GM10248 (cell line): ENCODE measurements at places on chromosomes 2 and 18.
A peak's percentile ranks its signal among the peaks of the same experiment; 100 is the strongest.

DNA sequence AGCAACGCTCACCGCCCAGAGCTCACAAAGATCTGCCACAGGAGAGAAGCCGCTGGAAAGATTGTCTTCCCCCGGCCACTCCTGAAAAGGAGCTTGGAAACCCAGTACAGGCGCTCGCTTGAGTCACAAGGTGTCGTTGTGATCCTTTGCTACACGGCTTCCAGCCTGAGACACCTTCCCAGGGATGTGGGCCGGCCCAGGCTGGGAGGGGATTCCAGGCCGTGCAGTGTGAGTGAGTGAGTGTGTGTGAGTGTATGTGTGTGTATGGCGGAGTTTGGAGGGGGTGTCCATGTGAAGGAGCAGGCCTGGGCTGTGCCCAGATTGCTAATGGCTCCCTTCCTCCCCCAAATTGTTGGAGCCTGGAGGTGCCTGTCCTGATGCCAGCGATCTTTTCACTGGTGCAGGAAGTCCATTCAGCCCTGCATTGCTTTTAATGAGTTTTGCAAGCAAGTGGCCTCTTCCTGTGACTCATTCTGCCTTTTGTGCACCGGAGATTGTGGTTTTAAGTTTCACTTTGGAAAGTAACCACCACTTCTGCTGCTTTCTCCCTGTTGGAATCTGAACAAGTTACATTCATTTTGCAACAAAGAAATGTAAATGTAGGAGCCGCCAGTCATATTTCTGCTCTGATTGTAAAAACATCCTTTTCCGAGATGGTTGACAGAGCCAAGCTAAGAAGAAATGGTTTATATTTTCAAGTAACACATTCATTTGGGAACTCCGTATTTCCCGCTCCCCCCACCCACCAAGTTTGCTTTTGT is 83.7 kb downstream of the LPIN1 start:
- peak; percentile 69 for DNase-seq

GRCh38 chr2:61109291-61109690 is 43.6 kb downstream of the SANBR start:
- no peak for DNase-seq

- DNase-seq: no peak
These were observed 317.9 kb downstream of the GBX2 start for GRCh38 chr2:235850289-235850688.

GRCh38 chr2:144550911-144551310 is 31.0 kb upstream of the ZEB2 start:
- no peak for DNase-seq

- DNase-seq: peak; percentile 31
These were observed 1.4 kb downstream of the FZD5 start for GRCh38 chr2:207768168-207768865.

- DNase-seq: no peak
These were observed 759.7 kb upstream of the FANCL start for GRCh38 chr2:59000796-59001195.

- no peak for DNase-seq
These were observed 78.5 kb downstream of the SDC1 start for GRCh38 chr2:20146401-20146800.

GRCh38 chr18:22412176-22412911 is 5.4 kb downstream of the CTAGE1 start:
- no peak for DNase-seq

DNA sequence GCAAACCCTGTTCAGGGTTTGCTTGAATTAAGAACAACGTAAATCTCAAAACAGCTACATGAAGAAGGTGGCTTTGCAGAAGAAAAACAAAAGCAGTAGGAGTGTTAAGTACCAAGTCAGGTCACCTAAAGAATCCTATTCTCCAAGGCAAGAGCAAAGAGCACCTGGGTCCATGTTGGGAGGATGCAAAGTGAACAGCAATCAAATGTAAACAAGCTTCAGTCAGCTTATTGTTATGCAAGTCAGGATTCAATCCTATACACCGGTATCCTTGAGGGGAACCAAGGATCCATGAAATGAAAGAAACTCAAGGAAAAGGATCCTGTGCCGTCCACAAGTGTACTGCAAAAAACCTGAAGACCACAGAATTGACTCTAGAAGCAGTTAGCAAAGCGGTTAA is 261.0 kb upstream of the DDX18 start:
- no peak for DNase-seq

- DNase-seq: peak; percentile 3
These were observed 180.1 kb downstream of the MGAT5 start for GRCh38 chr2:134433979-134434378.

GRCh38 chr2:30150786-30151185 is 4.0 kb downstream of the YPEL5 start:
- no peak for DNase-seq

GRCh38 chr18:80254971-80255500 is 7.7 kb upstream of the PARD6G start:
- no peak for DNase-seq

DNA sequence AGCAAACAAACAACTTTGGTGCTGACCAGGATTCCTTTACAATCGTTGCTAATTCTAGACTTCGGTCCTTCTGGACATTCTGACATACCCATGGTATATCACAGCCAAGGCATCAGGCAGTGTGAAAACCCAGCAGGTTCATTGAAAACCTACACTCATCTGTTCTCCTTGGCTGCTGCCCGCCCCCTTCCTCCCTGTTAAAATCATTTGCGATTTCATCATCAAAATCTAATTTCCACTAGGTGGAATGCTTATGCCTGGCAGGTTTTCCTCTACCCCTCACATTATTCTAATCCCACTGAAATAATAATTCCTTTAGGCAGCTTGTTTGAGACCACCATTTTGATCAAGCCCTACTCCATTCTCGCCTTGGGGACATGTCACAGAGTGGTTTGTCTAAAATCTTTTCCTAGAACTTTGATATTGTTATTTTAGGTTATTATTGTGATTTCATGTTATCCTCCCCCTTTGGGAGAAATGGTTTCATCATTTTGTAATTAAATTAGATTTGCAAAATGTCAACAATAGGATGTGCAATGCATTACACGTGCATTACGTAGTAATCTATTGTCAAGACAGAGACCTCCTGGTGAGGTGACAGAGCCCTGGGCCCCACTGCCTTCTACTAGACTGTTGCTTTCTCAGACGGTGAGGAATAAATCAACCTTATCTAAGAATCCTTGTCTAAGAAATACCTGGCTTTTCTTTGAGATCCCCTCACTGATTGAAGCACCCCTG is 31.0 kb upstream of the ASPRV1 start:
- DNase-seq: no peak

GRCh38 chr2:206713746-206714145 is 4.5 kb downstream of the DYTN start:
- DNase-seq: peak; percentile 31

- no peak for DNase-seq
These were observed 146.9 kb upstream of the MAP3K20 start for GRCh38 chr2:172928756-172929155.

GRCh38 chr2:11515490-11515981 is 18.3 kb upstream of the GREB1 start:
- no peak for DNase-seq

GRCh38 chr2:201016859-201017258 is 53.4 kb upstream of the ORC2 start:
- DNase-seq: no peak

- DNase-seq: no peak
These were observed 59.6 kb downstream of the KCTD18 start for GRCh38 chr2:200450288-200450687.

GRCh38 chr2:231409776-231410175 is 14.3 kb downstream of the B3GNT7 start:
- DNase-seq: no peak

DNA sequence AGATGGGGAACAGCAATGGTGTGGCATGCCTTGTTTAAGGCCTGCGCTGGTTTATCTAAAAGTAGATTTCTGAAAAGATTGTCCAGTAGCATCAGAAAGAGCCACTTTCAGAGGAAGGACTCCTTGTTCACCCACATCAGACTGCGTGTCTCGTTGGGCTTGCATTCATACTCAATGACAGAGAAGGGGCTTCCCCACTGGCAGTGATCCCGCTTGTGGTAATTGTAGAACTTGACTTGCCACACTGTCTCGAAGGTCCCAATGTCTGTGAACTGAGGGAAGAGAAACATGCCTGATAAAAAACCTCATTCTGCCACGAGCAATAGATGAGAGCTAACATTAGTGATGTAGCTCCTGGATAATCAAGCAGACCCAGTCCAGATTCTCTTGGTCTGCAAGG is 26.0 kb downstream of the CNRIP1 start:
- DNase-seq: no peak

DNA sequence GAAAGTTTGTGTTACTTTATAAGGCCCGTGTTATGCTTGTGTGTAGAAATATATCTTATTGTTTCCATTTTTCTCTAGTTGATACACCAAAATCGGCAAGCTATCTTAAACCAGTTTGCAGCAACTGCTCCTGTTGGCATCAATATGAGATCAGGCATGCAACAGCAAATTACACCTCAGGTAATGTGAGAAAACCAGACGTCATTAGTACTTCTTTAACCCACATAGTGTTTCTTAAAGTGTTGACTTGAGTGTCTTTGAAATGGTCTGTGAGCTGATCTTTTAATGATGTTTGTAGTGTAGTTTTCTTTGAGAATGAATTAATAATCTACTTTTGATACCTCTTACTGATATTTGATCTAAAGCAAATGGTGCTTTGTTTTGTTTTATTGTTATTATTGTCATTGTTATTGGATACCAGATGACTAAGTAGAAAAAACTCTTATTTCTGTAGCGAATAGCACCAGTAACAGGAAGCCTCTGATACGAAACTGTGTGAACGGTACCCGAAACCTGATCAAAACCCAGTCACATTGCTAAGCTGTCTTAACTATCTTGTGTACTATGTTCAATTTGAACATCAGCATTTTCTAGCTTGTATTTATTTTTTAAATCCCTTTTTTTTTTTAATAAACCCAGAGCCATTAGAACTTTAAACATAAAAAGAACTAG is 53.7 kb downstream of the PTRHD1 start:
- DNase-seq: no peak

DNA sequence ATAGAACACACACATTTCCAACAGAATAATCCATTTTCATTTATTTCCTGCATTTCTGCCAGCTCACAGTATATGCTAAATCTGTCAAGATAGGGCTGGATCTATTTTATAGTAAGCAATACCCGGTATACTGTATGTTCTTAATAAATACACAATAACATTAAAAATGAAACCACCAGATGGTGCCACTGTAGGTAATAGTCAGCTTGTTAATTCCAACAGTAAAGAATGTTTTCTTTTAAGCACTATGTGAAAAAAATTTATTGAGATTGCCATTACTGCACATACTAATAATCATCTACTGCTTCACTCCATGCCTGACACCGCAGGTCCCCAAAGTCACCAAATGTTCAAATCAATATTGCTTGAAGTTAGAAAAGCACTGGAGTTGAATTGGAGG is 131.5 kb upstream of the PGAP1 start:
- DNase-seq: no peak

DNA sequence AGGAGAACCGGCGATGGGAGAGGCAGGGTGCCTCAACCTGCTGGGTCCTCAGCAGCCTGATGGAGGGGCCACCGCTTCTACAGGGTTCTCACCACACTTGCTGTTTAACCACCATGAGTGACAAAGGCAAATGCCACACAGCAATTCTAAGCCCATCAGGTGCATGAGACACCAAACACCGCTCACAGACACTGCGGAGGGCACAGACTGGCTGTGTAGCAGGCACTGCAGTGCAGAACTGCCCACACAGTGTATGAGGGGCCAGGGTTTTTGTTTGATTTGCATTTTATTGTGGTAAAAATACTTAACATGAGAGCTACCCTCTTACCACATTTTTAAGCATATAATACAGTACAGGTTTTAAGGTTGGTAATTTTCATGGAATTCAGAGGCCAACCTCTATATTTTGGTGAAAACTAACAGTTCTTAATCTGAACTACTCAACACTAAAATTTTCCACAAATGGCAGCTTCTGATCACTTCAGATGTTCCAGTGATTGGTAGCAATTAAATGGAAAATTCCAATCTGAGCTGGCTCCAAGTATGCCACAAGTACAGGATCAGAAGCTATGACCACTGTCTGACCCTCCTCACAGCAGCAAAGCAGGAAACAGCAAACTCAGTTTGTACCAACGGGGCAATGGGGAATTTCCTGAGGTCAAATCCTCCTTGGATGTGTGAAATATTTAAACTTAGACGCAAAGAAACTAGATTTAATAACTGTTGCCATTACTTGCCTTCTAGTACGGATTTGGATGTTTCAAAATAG is 67.7 kb downstream of the FAM210A start:
- no peak for DNase-seq

DNA sequence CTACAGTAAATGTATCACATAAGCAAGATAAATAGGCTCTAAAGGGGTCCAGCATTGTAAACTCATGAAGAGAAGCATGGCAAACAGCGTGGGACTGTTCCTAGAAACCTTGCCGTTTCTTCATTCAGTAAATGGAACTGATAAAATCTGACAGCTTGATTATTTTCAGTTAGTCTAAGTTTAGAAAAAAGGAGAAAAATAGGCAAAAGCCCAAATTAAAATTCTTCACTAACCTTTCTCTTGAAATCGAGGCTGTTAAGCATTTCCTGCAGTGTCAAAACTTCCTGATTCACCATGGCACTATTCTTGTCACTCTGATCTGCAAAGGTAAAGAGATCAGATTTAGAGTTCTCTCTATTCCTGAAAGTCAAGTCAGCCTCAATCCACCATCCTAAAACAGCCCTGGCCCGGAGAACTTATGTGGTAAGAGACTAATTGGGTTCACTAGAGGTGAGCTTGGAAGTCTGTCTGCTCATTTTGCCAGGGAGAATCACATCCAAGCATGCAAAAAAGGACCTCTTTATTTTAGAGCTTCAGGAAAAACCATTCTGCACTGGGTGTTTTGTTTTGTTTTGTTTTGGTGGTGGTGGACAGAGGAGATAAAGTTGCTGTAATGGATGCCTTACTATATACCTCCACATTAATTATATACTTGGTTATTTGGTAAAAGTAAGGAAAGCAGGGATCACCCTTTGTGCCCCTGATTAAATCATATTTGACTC is 52.4 kb upstream of the STAT1 start:
- DNase-seq: no peak

DNA sequence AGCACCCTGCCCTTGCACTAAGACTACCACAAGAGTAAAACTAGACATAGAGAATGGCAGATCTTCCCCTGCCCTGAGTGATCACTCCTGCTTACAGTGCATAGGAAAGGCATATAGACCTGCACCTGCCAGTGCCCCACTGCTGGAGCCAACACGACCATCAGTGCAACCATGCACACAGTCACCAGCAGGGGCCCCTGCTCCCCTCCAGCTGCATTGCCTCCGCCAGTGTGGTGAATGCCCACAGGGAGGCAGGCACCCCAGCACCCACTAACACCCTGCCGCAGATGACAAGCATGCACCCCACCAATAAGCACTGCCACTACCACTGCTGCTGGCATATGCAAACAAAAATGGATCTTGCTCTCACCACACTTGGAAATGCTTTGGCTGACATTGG is 478.8 kb downstream of the ADCYAP1 start:
- DNase-seq: no peak

DNA sequence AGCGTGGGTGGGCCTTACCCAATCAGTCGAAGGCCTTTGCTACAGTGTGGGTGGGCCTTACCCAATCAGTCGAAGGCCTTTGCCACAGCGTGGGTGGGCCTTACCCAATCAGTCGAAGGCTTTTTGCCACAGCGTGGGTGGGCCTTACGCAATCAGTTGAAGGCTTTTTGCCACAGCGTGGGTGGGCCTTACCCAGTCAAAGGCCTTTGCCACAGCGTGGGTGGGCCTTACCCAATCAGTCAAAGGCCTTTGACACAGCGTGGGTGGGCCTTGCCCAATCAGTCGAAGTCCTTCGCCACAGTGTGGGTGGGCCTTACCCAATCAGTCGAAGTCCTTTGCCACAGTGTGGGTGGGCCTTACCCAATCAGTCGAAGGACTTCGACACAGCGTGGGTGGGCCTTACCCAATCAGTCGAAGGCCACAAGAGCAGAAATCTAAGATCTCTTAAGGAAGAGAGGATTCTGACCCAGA is 16.3 kb upstream of the GAL3ST2 start:
- DNase-seq: no peak
